ENCODE measurements at places on chromosomes 16 and 17. TPM values are rescaled to one million over a fixed set of nuclear protein-coding genes. Genes with fewer than 3 reads are reported as not detected.
A peak's percentile ranks its signal among the peaks of the same experiment; 100 is the strongest.

CES4A gene
- total RNA-seq, result 10.5 TPM

ATP6V0D1 gene
- 58.1 TPM for total RNA-seq

- no peak for DNase-seq
These were observed 67.6 kb upstream of the ADAMTS18 start for GRCh38 chr16:77502448-77502847.

GRCh38 chr16:12896562-12896961 is 4.8 kb upstream of the SHISA9 start:
- DNase-seq, result peak; percentile 21

GRCh38 chr16:50267651-50268050 is 1.3 kb downstream of the ADCY7 start:
- DNase-seq, result peak; percentile 49

DNA sequence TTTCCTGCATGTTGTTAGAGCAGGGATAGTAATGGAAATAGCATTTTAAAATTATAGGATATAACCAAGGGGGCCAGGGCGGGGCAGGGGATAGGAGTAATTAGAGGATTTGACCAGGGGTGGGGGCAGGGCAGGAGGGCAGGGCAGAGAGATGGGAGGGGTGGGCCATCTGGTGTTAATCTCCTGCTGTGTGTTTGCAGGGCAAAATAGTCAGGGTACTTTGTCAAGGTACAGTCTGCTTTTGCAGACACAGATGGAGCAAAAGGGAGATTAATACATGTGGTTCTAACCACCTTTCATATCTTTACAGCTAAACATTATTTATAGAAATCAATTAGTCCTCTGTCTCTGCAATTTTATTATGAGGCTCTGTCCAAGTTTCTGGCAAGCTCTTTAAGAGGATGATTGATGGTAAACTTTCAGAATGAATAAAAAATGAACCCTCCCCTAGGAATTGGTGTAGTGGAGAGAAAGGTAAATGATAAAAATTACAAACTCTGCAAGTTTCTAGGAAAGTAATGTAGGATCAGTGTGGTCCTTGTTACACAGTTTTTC is 6.6 kb downstream of the ANKFN1 start:
- DNase-seq, result no peak

MMP25 gene
- 58.0 TPM for total RNA-seq

DNA sequence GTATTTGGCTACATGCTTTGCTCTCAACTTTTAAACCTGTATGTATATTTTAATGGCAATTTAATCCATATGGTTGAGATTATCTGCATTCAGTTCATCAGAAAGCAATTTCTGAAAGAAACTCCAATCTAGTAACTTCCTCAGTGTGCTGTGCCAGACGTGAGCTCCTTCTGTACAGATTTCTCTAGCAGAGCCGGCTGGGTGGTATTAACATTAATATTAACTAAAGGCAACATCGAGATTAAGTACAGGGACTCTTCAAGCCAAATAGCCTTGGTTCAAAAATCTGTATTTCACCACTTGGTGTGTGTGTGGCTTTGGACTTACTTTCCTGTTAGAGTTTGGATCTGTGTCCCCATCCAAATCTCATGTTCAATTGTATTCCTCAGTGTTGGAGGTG is 55.5 kb upstream of the NUDT7 start:
- no peak for DNase-seq

DNA sequence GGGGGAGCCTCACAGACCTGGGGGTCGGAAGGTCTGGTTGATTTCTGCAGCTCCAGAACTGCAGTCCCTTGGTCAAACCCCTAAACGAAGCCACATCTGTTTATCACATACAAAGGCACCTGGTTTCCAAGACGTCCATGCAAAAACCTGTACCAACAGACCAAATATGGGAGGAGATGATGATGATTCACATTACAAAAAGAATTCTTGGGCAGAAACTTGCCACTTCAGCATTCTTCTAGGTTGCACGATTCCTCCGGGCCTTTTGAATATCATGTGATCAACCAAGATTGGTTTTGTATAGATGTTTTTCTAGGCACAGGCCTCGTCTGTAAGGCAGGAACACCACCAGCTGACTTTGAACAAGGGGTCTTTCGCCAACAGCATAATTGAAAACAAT is 466.3 kb downstream of the SOX9 start:
- DNase-seq, result no peak

IL34 gene
- total RNA-seq, result 0.42 TPM

ITGAL gene
- total RNA-seq, result 471 TPM

GRCh38 chr16:790086-790485 is 1.7 kb downstream of the CHTF18 start:
- DNase-seq, result no peak

DNA sequence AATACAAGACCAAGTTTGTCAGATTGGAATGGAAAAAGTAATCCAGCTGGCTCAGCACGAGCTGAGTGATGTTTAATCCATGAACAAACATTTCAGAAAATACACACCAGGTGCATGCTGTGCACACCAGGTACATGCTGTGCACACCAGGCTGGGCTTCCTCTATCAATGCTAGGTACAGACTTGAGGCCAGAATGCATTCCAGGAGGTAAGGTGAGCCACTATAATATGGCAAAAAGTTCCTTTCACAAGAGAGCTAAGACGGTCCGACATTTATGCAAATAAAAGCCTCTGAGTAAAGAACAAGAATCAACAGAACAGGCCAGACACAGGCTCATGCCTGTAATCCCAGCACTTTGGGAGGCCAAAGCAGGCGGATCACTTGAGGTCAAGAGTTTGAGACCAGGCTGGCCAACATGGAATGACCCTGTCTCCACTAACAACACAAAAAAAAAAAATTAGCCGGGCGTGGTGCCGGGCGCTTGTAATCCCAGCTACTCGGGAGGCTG is 128.2 kb downstream of the ZNF778 start:
- DNase-seq, result no peak

GRCh38 chr16:10566613-10567012 is 13.8 kb downstream of the EMP2 start:
- DNase-seq, result no peak

EVI2A gene
- 40.4 TPM for total RNA-seq

DNA sequence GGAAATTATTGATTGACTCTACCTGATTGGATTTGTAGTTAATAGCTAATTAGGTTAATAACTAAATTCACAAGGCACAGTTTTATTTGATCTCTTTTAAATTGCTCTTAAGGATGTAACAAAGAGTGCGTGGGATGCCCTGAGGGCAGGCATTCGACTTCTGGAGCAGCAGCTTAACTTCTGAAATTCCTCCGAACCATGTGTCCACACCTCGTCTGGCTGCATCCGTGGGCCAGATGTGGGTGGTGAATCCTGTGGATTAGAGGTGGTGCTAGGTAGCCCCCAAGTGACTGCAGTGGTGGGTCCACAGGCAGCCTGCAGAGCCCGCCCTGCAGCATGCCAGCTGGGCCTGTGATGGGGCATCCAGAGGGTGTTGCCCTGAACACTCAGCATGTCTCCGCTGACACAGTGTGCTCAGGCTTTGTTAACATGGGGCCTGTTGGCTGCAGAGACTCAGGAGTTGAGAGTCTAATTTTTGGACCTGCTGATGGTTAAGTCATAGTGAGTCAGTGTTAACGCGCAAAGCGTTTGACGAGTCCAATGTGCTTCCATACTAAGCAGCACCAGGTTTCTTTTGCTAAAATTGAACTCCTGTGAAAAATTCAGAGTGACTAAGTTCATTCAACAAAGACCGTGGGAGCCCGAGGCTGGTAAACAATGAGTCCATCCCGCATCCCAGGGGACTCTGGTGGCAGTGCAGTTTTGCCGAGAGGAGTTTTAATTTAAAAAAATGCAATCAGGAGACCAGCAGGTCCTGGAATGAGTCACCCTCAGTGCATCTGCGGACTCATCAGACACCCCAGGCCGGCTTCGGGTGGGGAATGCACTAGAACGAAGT is 3.8 kb upstream of the NPB start:
- DNase-seq, result no peak

- DNase-seq, result no peak
These were observed 5.5 kb downstream of the OR1F1 start for GRCh38 chr16:3193221-3194212.

GP1BA gene
- total RNA-seq, result not detected

- no peak for DNase-seq
These were observed 121.0 kb downstream of the PARN start for GRCh38 chr16:14509055-14509454.

SLC9A5 gene
- total RNA-seq, result 3.1 TPM

DNA sequence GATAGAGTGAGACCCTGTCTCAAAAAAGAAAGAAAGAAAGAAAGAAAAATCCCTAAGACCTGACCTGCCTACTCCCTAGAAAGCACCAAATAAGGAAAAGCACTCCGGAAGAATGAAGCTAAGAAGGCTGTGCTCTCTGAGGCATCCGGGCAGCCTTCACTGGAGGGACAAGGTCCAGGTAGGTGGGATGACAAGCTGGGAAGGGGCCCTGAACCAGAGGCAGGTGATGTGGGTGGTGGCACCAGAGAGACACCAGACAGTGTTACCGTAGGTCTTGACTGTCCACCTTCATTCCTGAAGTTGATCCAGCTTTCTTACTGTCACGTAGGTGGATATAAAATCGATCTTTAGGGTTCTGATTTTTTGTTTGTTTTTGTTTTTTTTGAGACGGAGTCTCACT is 26.3 kb downstream of the SMTNL2 start:
- DNase-seq, result no peak

DNA sequence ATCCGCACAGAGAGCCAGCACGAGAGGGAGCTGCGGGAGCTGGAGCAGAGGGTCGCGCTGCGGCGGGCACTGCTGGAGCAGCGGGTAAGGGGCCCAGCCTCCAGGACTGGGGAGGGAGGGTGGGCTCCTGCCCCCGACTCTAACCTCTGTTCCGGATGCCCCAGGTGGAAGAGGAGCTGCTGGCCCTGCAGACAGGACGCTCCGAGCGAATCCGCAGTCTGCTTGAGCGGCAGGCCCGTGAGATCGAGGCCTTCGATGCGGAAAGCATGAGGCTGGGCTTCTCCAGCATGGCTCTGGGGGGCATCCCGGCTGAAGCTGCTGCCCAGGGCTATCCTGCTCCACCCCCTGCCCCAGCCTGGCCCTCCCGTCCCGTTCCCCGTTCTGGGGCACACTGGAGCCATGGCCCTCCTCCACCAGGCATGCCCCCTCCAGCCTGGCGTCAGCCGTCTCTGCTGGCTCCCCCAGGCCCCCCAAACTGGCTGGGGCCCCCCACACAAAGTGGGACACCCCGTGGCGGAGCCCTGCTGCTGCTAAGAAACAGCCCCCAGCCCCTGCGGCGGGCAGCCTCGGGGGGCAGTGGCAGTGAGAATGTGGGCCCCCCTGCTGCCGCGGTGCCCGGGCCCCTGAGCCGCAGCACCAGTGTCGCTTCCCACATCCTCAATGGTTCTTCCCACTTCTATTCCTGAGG is 4.4 kb downstream of the HIRIP3 start:
- no peak for DNase-seq

DNA sequence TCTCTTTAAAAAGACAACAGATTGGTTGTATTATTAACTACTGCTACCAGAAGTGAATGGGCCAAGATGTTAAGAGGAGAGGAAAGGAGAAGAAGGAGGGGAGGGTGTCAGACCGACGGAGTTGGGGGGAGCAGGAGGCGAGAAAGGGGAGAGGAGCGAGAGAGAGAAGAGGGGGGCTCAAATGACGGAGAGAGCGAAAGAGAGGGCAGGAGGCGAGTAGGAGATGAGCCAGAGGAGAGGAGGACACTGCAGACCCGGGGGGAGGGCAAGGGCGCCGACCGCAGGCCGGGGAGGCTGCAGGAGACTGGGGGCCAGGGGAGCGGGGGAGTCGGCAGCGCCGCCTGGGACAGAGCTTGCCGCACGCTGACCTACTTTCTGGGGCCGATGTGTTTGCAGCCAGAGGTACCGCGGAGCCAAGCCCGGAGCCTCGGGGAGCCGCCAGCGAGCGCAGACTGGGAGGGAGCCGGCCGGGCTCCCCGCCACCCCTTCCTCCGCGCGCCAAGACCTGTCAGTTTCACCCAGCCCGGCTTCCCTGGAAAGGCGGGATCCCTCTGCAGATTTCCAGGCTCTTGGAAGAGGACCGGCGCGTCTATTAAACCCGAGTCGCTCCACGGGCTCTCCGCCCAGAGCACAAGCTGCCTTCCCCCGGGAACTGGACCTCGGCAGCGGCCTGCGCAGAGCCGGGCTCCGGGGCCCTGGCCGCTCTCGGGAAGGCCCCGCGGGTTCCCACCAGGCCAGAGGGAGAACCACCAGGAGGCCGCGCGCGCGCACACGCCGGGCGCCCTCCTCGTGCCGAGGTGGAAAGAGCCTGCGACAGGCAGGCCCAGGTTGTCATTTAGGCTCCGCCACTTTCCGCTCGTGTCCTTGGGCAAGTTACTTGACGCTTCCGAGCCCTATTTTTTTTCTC is 74.6 kb downstream of the CMC2 start:
- DNase-seq, result peak; percentile 23

DNA sequence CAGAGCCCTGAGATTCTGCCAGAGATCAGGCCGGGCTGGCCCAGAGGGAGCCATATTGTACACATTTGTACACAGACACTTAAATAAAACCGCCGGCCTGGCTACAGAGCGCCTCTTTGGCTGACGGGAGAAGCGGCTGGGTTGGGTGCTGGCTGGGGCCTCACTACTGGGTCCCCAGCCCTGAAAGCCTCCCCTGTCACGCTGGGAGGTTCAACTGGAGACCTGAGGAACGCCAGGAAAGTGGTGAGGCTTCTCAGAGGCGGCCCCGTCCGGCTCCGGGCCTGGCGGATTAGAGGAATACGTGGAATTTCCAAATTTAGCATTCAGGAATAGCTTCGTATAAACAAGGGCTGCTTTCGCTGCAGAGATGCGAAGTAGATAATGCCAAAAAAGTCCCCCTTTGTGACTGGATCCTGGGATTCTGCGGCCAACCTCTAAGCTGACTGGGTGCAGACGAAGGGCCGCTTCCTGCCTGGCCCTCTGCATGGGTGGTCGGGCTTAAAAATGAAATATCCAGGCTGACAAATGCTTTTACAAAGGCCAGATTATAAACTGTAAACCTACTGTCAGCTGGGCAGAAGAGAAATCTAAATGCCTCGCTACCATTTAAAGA is 252.4 kb downstream of the IRF8 start:
- DNase-seq, result no peak

GRCh38 chr16:56771558-56772279 is 41.8 kb downstream of the NUP93 start:
- no peak for DNase-seq

DNA sequence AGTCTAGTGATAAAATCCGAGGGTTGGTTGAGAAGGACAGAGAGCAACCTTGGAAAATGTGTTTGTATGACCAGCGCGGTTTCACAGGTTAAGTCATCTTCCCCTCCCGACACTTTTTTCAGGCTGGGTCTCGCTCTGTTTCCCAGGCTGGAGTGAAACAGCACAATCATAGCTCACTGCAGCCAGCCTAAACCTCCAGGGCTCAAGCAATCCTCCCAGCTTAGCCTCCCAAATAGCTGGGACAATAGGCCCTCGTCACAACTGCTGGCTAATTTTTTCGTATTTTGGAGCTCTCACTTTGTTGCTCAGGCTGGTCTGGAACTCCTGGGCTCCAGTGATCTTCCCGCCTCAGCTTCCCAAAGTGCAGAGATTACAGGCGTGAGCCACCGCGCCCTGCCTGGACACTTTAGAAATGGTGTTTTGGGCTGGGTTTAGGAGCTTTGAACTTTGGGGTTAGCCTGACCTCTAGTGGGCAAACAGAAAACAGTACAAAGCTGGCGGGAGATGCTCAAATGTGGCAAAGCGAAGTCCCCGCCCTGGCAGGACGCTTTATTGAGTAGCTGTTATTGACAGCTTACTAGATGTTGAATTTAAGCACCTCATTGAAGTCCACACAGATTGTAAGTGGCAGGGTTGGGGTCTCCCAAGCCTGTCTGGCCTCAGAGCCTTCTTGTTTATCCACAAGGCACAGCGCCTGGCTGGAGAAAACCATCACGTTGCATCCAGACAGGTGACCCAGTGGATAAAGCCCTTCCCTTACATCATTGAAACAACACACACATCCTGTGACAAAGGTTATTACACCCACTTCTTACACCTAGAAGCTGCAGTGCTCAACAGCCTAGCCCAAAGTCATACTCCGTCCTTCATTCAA is 34.7 kb upstream of the RBBP6 start:
- peak; percentile 75 for DNase-seq

GRCh38 chr17:39595294-39595693 is 12.4 kb downstream of the NEUROD2 start:
- no peak for DNase-seq
